ENCODE measurements at places on chromosomes 2 and 18.

GRCh38 chr18:24075767-24076597 lies 61.4 kb downstream of the TTC39C start:
- peak; percentile 51 for DNase-seq

DNA sequence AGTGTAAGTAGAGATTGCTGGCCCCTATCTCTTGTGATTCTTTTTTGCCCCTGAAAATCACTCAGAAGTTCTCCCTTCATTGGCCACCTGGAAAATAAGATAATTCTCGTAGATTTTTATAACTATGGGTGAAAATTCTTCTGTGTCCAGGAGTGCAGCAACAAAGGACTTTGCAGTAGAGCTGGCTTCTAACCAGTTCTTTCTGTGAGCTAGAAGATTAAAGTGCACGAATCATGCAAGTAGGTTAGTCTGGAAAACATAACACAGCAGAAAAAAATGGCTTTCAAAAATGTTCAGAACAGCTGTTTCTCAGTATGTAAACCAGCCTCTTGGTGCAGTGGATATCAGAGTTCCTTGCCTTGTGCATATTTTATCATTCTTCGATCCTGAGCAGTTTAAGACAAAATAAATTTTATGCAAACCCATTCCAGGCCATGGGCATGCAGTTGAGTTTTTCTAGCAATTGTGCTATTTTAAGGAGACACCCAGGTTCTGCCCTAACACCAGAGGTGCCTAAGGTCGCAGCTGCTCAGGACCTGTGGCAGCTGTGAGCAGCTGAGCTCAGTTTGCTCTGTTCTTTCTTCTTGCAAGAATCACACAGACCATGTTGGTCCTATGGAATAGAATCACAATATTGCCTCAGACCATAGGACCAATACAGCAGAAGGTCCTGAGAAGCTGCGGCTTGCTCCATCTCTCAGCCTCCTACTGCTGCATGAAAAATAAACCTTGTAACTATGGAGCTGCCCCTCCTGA lies 80.9 kb upstream of the BCL2L11 start:
- DNase-seq, result no peak

DNA sequence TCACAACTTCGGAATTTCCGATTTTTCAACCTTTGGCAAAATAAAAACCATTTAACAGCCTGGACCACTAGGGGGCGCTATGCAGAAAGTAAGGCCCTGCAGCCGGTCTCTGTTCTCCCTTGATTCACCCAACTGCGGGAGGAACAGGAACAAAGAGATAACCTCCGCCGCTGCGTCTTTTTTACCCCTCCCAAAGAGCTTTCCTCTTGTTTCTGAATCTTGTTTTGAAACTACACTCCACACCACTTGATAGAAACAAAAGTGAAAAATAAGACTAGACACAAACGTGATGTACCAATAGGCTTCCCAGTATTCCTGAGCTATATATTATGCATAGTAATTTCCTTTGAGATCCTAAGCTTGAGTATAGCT lies 231.2 kb downstream of the MYO3B start:
- peak; percentile 57 for DNase-seq

DNA sequence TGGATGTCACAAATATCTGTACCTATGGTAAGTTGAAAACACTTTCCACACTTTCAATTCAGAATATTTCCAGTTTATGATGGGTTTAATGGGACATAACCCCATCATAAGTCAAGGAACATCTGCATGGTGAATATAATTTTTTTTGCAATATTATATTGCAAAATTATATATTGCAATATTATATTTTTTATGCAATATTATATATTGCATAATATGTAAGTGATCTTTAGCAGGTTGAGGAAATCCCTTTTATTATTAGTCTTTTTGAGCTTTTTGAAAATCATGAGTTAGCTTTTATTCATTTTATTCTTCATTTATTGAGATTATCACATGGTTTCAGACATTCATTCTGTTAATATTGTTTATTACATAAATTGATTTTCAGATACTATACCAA lies 342.2 kb upstream of the GALNT5 start:
- no peak for DNase-seq

- DNase-seq, result no peak
These were observed 13.4 kb upstream of the HOXD1 start for GRCh38 chr2:176174824-176175708.

DNA sequence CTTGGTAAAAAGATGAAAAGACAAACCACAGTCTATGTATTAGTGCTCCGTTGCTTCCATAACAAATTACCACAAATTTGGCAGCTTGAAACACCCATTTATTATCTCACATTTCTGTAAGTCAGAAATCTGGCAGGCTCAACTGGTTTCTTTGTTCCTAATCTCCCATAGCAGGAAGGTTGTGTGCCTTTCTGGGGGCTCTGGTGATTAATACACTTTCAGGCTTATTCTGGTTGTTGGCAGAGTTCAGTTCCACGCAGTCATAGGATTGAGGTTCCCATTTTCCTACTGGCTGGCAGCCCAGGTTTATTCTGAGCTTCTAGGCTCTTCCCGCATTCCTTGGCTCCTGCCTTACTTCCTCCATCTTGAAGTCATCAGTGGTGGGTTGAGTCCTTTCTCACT lies 189.3 kb downstream of the ANAPC1 start:
- no peak for DNase-seq

GRCh38 chr2:184041777-184042176 lies 556.6 kb upstream of the ZNF804A start:
- DNase-seq, result no peak

- no peak for DNase-seq
These were observed 150.1 kb upstream of the DLGAP1 start for GRCh38 chr18:4605212-4605611.

- DNase-seq, result no peak
These were observed 261.5 kb downstream of the AFF3 start for GRCh38 chr2:99880964-99881294.

DNA sequence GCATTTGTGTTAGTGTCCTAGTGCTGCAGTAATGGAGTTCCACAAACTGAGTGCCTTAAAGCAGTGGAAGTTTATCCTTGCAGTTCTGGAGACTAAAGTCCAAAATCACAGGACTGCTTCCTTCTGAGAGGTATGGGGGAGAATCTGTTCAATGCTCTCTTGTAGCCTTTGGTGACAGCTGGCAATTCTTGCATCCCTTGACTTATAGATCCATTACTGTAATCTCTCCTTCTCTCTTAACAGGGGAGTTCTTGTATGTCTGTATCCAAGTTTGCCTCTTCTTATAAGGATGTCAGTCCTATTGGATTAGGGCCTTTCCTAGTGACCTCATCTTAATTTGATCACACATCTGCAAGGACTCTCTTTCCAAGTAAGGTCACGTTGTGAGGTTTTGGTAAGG lies 69.9 kb downstream of the XRCC5 start:
- no peak for DNase-seq

- no peak for DNase-seq
These were observed 36.1 kb downstream of the RIT2 start for GRCh38 chr18:43079422-43079821.

DNA sequence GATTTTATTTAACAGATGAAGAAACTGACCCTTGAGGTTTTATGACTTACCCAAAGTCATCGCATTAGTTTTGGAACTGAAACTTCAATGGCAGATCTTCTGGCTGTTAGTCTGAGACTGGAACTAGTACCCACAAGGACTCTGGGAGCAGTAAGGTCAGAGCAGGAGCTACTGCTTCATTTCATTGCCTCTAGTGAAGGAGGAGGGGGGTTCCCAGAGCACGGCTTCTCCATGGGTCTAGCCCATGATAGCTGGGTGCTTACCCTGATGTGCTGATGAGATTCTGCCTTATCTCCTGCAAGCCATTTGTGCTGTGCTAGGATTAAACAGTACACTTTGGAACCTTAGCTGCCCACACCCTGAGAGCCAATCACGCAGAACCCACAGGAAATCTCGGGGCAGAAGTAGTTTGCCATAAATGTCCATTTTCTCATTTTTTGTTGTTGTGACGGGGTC lies 5.4 kb upstream of the RNASEH1 start:
- DNase-seq, result no peak

- DNase-seq, result no peak
These were observed at the start of gene B4GALT6 for GRCh38 chr18:31684279-31685096. TSS of gene B4GALT6 (minus strand) at chr18:31684581. CDS start at chr18:31684426, 155 bp downstream.

GRCh38 chr2:126513033-126513432 lies 142.9 kb upstream of the GYPC start:
- DNase-seq, result no peak

DNA sequence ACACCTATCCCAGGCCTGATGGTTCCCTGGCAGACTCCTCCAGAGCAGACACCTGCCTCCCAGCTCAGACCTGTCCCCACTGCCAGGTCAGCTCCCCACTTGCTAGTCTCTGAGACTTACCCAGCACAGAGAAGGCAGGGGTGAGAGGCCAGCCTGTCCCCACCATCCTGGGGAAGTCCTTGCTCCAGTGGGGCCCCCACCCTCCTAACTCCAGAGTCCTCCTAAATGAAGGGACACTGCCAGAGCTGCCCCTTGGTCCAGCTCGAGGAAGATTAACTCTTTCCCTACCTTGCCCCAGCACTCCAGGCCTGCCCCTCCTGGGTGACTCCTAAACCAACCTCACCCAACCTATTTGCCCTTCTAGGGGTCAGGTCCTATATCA lies 30.4 kb upstream of the TNS1 start:
- DNase-seq, result no peak

GRCh38 chr18:48358868-48359267 lies 50.3 kb downstream of the ZBTB7C start:
- DNase-seq, result no peak

DNA sequence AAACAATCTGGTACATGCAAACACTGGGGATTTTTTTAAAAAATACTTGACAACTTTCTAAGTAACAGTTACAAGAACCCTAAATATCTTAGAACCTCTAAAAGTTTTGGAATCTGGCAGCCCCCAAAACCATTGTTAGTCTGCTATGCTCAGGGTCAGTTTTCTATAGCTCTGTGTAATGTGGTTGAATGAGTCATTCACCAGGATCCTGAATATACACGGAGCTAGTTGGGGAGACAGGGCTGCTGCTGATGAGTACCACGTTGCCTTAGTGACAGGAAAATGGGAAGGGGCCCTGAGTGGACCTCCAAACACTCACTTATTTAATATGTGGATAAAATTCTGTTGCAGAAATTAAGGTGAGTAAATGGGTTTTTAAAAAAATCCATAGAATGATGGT lies 36.9 kb upstream of the TANC1 start:
- no peak for DNase-seq

DNA sequence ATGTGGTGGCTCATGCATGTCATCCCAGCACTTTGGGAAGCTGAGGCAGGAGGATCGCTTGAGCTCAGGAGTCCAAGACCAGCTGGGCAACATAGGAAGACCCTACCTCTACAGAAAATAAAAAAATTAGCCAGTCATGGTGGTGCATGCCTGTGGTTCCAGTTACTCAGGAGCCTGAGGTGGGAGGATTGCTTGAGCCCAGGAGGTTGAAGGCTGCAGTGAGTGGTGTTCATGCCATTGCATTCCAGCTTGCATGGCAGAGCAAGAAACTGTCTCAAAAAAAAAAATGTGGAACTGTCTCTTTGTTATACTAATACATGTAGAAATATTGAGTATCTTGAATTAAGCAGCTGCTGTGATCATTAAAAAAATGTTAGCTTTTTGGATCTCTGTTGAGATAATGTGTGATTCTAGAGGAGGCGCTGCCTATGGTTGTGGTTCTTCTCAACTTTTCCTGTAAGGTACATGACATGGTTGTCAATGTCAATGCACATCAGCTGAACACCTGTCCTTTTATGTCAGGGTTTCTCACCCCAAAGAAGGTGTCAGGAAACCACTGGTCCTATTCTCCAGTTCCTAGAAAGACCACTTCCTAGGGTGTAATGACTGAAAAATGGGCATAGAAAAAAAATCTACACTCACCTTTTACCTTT lies 34.7 kb upstream of the IL1RL1 start:
- no peak for DNase-seq

- DNase-seq, result no peak
These were observed 150.4 kb downstream of the PTH2R start for GRCh38 chr2:208556983-208557484.

- no peak for DNase-seq
These were observed 533.8 kb downstream of the ADCYAP1 start for GRCh38 chr18:1438458-1438910.

DNA sequence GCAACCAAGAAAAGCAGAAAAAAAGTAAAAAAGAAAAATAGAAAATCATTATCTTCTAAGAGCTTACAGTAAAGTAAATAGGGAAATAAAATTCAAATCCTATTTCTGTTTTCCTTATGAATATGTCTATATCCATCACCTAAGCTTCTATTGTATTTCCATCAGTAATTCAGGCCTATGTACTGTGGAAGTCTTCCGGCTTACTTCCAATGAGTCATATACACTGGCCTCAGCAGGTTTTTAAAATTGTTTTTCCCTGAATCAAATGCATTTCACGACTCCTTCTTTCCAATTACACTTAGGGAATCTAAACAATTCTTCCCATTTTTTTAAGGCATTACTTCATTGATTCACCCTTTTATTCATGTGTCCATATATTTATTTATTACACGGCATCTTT lies 164.7 kb downstream of the CCDC102B start:
- DNase-seq, result no peak

DNA sequence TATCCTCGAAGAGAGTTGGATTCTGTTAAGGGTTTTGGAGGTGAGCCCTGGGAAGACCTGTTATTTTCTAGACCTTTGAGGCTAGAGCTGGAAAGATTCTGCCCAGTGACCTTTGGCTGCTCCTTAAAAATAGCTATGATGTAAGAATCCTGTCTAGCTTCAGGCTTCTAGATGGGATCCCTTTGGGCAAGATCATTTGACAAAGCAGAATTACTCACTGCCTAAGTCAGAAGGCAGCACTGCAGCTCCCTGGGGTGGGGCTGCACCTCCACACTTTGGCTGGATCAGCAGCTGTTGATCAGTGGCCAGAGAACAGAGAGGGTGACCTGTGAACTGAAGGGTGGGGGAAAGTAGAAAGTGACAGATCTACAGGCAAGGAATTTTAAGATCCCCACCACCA lies 103.8 kb downstream of the ASAP2 start:
- DNase-seq, result no peak

DNA sequence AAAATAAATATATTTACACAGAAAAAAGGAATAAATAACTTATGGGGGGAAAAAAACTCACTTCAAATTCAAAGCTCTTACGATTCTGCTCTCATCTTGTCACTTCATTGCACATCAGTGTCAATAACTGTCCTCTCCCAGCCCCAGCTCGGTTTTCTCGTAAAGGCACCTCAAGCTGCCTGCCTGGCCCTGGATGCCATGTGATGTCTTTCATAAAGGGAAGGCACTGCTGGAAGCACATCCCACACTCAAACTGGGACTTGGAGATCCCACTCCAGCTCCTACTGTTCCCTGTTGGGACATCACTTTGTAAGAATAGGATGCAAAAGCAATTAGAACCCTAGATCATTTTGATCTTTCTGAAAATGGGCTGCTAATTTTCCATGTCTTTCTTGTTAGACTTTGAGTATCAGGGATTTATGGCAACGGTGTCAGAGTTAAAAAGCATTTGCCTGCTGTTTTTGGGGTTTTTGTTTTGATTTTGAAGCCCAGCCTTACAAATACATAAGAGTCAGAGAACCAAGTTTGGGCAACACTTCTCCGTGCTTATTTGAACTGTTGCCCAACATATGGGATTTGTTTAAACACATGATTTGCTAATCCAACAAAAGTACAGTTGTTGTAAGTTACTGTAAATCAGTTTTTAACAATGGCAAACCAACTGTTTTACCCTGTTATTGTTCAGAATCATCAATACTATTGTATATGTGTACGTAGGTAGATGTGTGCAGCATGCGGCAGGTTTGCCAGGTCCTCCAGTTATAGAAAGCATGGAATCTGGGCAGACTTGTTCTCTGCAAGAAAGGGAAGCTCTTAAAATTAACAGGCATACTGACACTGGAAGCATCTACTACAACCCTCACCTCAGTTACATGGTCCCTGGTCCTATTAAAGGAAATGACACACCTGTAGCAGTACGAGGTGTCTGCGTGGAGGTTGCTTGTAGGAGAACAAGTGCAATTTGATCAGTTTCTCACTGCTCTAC lies 20.6 kb downstream of the SERTAD2 start:
- no peak for DNase-seq

GRCh38 chr2:241890524-241891235 lies 21.2 kb downstream of the RTP5 start:
- DNase-seq, result no peak
